Inflammatory macrophage treated with lipopolysaccharide for 1 hour (primary cell): ENCODE measurements at places on chromosomes 1 and 21.

DNA sequence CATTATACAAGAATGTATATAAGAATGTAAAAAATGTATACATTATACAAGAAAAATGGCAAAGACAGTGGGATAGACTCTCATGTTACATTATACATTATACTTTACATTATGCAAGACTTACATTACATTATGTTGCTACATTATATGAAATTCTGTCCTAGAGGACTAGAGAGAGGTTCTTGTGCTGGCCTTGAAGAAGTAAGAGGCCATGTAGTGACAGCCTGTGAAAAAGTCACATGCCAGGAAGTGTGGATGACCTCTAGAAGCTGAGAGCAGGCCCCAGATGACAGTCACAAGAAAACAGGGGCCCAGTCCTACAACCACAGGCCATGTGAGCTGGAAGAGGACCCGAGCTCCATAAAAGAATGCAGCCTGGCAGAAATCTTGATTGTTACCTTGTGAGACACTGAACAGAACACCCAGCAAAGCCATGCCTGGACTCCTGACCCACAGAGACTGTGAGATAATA, 30.5 kb upstream of the AHCYL1 start:
- no peak for DNase-seq

- peak; percentile 43 for DNase-seq
These were observed 3.6 kb downstream of the MR1 start for GRCh38 chr1:181037386-181037785.

- no peak for DNase-seq
These were observed 17.4 kb downstream of the CYYR1 start for GRCh38 chr21:26555540-26556146.

- no peak for DNase-seq
These were observed 7.0 kb downstream of the INSRR start for GRCh38 chr1:156851779-156852417.

GRCh38 chr1:2496087-2496622, 20.1 kb downstream of the PLCH2 start:
- DNase-seq: no peak

- DNase-seq: no peak
These were observed 1.6 kb upstream of the VAV3 start for GRCh38 chr1:107966550-107966949.

GRCh38 chr1:201501812-201502510, 5.0 kb downstream of the CSRP1 start:
- DNase-seq: no peak

DNA sequence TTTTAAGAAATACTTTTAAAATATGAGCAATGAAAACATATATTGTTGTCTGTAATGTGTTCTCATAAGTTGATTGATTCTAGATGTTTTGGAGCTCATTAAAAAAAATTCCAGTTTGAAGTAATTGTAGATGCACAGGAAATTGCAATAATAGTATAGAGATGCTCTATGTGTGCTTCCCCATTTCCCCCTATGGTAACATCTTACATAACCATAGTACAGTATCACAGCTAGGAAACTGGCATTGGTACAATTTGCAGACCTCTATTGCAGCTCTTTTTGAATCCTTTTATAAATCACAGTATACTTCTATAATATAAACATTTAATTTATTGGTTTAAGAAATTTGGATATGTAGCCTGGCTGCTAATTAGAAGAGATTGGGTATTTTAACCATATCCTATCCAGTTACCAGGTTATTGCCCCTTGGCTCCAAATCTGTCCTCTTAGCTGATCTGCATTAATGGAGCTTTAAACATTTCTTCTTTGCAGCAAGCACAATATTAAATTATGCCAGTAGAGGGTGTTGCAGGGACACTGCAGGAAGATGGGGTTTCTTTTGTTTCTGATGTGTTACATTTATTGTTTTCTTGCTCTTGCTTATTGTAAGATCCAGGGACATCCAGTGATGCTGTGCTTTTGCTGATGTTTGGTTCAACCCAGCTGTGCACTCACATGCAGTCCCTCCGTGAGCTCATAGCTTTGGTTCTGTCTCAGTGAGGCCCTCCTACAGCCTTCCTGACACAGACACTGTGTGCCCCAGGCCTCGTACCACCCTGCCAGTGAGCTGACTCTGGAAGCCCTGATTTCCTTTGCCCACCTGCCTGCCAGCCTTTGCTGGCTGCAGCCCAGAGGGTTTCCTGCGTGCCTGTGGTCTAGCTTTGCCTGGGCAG, 103.3 kb downstream of the RABGAP1L start:
- DNase-seq: peak; percentile 59

DNA sequence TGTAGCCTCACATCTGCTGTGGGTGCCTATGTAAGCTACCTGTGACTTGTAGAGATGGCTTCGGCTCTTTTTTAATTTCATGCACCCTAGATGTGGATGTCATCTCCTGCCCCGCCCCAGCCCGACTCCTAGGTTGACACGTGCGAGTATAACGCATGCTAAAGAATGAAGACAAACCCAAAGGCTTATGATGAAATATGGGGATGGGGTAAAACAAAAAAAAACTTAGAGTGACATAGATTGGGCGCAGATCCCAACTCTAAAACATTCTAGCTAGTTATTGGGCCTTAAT, 613 bp upstream of the ERO1B start:
- peak; percentile 14 for DNase-seq

DNA sequence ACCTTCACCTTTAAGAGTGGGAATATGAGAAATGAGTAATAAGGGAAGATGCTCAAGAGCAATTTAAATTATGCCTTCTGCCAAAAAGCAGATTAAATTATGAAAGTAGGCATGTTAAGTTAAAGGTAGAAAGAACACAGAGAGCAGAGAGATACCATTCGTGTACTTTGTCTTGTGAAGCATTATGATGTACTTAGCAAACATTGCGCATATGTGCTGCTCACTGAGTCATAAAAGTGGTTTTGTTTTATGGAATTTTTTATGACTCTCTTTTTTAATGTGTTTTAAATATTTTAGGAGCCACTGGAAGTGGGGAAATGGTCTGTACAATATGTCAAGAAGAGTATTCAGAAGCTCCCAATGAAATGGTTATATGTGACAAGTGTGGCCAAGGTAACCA, 35.3 kb downstream of the MTF2 start:
- no peak for DNase-seq

DNA sequence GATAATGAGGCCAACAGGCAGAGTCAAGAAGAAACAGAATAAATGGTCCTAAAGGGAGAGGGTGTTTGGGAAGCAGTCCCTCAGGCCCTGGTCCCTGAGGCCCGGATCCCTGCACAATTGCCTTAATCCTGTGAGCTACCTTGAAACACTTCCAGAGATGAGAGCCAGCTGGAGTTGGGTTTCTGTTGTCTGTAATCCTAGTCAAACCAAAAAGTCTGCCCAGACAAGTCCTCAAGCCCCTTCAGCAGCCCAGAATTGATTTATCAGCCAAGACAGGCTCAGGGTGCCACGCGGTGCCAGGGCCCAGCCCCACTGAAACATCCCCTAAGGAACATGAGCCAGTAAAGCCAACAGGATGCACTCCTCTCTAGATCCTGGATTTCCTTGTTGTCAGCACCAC, 16.4 kb upstream of the CLSTN1 start:
- no peak for DNase-seq

DNA sequence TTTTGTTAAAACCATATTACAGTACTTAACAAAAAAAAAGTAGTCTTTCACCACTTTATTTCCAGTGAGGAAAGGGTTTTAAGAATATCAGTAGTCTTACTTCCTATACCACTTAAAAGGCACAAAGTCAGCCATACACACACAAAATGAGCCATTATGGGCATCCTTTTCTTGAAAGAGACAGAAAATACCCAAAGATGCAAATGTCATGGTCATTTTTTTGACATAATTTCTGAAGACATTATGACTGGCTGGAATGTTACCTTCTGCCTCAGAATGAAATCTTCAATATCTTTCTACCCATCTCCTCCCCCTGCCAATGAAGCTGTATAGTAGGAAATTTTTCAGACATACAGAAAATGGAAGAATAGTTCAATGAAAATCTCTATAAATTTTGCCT, 237.7 kb downstream of the SLC45A1 start:
- DNase-seq: no peak

- DNase-seq: no peak
These were observed 2.3 kb upstream of the ACTA1 start for GRCh38 chr1:229436201-229436600.

DNA sequence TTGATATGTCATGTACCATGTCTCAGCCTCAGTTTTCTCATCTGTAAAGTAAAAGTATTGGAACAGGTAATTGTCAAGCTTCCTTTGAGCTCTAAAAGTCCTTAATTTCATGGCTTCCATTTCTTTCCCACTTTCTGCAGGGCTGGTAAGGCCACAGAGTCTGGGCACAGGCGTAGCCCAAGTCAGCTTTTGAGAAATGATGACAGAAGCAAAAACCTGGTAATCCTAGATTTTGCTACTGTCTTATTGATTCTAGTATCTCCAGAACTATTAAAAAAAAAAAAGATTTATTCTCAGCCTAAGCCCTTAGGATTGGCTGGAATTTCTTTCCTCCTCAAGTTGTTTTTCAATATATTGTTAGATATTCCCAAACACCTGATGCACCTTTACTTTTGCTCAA, 31.3 kb downstream of the PLXNA2 start:
- DNase-seq: no peak

DNA sequence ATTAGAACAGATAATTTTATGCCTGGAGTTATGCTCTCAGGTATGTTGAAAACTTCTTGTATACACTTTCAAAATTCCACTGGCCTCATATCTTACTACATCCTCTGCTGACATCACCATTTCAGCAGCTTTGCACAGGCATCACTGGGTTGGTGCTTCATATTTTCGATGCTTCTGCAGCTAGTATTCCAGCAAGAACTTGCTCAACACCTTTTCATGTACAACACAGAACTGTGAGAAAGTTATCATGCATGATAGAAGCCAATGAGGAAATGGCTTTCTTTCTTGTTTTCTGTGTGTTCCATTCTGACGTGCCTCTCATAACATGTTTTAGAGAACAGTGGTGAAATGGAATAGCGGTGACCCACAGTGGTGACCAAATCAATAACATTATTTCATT, 5.1 kb upstream of the GBP5 start:
- no peak for DNase-seq

DNA sequence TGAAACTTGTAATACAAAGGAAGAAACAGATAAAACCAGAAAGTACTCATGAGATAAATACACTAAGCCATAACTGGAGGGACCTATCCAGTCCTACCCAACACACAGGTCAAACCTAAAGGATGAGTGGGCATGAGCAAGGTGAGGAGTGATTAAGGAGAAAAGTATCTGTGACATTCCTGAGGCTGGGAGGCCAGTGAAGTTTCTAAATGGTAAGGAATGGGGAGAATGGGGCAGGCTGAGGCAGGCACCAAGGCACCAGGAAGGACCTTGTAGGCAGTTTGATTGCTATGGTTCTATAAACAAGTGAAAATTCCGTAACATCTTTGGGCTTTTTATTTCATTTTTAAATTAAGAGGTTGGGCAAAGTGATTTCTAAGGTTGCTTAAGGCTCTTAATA, 10.4 kb downstream of the DDX59 start:
- no peak for DNase-seq

GRCh38 chr1:93997756-93998155, 88.5 kb upstream of the GCLM start:
- DNase-seq: no peak

- DNase-seq: no peak
These were observed 30.7 kb downstream of the MGST3 start for GRCh38 chr1:165661703-165662102.

GRCh38 chr21:26972192-26972591, 5.3 kb upstream of the ADAMTS5 start:
- peak; percentile 72 for DNase-seq

DNA sequence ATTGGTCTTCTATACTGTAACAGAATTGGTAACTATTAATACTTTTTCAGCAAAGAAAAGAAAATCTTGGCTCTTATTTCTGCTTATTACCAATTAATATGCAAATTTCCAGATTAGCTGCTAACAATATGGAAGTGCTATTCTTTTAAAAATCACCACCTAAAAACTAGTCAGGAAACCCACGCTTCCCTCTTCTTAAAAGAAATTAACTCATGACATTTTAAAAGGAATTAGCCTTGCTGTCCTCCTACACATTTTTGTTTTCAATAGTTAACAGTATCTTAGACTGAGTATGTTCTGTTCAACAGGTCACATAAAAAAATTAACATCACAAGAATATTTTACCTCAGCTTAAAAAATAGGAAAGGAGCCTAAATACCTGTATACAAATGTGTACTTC, 27.3 kb downstream of the ABL2 start:
- peak; percentile 55 for DNase-seq

GRCh38 chr21:21236996-21237395, 238.8 kb downstream of the NCAM2 start:
- DNase-seq: no peak

DNA sequence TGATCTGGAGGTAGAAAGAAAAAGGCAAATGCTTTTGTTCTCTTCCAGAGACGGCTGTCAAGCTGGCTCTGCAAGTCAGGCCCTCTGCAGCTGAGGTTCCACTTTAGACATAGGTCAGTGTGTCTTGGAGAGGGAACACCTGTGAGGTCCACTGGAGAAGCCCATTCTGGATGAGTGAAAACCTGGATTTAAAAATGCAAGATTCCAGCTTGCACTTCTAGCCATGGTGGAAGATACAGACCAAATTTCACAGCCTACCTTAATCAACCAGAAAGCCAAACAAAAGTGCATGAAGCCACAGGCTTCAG, 35.0 kb downstream of the AGPAT3 start:
- no peak for DNase-seq

DNA sequence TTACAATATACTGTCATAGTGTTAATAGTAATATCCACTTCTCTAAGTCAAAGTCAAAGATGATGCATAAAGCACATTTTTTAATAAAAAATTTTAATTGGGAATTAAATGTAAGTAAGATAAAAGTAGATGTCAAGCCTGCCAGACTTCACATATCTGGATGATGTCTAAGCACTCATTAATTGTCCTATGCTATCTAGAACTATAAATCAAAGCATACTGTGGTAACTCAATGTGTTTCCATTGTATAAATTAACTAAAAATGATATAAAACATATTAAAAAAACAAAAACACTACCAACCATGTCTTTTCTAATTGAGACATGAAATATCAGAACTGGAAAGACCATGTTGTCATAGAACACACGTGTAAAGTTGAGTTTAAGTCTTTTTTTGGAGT, 51.2 kb downstream of the ZZZ3 start:
- no peak for DNase-seq

DNA sequence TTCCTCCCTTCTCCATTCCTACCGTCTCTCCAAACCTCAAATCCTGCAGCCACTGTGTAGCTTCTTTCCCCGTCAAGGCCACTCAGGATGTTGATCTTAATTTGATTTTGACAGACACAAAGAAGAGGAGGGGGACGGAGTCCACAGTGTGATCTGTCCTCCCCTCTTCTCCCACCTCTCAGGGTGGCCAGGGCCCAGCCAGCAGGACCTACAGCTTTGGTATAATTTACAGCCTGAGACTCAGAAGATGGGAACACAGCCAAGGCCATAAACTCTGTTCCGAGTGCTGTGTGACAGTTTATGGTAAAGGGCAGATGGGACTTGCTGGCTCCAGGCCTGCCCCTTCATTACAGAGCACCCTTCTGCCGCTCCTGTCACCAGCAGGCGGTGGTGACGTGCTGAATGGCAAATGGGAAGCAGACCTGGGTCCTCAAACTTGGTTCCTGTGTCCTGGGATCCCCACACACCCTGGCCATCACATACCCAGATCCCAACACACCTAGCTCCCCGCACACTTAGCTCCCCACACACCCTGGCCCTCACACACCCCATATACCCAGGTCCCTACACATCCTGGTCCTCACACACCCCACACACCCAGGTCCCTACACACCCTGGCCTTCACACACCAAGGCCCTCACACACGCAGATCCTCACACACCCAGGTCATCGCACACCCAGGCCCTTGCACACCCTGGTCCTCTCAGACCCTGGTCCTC, 71.6 kb downstream of the CD2 start:
- DNase-seq: no peak
